Retinal pigment epithelial cell (primary cell): ENCODE measurements at places on chromosomes 13 and 19.

GRCh38 chr19:35592226-35592625 lies 6.3 kb downstream of the PMIS2 start:
- peak; percentile 13 for DNase-seq

DNA sequence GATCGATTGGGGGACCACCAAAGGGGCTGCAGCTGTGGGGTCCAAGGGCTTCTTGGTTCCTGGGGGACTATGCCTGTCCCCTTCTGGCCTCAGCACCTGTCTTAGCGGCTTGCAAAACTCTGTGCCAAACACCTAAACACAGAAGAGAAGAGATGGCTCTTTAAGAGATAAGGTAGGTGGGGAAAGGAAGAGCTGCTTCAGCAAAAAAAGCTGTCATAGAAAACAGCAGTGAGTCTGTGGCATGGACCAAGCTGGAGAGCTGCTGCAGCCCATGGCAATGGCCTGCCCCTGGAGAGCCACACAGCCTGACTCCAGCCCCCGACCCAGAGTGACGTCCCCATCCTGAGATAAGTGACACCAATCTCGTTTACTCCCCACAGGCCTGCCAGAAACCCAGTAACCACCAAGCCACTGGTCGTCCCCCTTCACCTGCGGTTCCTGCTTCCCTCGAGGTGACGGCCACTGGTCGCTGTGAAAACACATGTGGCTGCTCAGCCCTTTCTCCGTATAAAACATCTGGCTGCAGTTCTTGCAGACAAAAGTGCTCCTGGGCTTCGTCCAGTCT lies 25.0 kb upstream of the NAPA start:
- DNase-seq, result no peak

- DNase-seq, result no peak
Observed at GRCh38 chr13:107969546-107969945, 245.8 kb downstream of the LIG4 start.

- no peak for DNase-seq
Observed at GRCh38 chr19:13115936-13116281, 631 bp downstream of the TRMT1 start.

DNA sequence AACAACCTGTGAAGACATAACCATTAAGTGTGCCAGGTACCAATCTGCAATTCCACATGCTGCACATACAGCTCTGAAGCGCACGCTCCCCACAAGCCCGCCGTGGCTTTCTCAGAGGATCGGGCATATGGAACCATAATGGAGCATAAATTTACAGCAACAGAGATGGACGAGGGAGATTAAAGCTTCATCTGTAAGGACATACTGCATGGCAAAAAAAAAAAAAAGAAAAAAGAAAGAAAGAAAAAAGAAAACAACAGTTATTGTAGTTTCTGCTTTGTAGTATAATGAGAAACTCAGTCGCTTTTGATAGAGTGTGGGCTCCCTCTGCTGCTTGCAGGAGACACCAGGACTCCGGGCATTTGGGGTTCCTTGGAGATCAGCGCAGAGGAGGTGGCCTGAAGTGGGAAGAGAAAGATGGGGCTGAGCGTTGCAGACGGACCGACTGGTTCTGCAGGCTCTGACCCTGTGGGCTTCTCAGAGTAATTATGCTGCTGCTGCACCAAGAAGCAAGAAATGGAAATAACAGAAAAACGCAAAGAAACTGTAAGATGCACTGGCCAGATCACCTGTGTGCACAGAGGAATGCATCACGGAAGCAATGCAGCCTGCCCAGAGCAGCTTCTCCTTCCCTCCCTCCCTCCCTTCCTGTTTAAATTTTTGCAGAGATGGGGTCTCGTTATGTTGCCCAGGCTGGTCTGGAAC lies 10.8 kb upstream of the PDCD5 start:
- no peak for DNase-seq

DNA sequence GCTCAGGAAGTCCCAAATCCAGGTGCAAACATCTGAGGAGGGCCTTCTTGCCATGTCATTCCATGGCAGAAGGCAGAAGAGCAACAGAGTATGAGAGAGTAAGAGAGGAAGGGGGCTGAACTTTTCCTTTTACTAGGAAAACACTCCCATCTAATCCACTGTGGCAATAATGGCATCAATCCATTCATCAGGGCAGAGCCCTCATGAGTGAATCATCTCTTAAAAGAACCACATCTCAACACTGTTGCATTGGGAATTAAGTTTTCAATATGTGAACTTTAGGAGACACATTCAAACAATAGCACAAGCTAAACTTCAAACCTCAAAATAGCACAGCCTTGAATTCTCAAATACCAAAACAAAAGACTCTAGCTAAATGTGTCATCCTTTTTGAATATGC lies 264.5 kb downstream of the KCTD12 start:
- DNase-seq, result no peak

GRCh38 chr13:67914535-67914934 lies 684.4 kb upstream of the PCDH9 start:
- DNase-seq, result no peak

- DNase-seq, result no peak
Observed at GRCh38 chr13:77009011-77009410, 17.1 kb downstream of the CLN5 start.

DNA sequence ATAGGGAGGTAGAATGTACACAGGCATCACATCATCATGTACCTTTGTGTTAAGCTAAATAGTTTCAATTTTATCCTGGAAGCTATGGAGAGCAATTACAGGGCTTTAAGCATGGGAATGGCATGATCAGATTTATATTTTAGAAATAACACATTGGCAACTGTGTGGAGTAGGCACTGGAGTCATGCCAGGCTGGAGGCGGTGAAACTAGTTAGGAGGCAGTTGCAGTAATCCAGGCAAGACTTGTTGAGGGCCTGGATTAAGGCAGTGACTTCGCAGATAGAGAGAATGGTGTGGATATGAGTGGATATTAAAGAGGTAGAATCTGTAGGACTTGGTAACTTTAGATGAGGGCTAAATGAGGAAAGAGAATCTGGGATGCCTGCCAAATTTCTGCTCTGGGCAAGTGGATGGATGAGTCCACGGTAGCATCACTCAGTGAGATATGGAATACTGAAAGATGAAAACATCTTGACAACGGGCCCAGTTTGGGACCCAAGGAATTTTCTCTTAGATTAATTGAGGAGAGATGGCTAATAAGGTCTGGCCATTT lies 506.2 kb downstream of the FGF9 start:
- no peak for DNase-seq

DNA sequence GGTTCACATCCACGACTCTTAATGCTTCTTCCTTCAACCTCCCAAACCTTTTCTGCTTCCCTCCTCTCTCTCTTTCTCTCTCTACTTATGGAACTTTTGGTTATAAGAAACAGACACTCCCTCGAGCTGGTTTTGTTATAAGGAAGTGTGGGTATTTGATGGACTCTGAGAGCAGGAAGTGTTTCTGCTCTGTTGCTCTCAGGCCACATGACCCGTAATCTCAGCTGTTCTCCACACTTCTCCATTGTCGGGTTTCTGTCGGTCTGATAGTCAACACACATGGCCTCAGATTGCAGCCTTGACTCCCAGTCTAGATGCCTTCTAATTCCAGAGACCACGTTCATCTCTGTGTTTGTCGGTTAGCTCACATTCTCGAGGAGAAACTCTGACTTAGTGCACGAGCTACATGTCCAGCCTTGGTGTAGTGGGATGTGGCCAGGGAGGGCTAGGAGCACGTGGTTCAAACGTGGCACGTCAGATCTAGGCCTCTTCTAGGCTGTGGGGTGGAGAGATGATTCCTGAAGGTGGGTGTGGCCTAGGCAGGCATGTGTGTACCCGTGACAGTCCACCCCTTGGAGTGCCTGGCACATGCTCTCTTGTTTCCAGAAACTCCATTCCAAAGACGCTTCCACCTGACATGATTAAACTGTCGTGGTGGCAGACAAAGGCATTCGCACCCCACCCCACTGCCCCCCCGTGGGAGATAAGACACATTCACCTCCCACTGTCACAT lies 26.3 kb downstream of the CNFN start:
- DNase-seq, result no peak

- DNase-seq, result no peak
Observed at GRCh38 chr19:15563931-15564330, 51.1 kb upstream of the CYP4F8 start.

DNA sequence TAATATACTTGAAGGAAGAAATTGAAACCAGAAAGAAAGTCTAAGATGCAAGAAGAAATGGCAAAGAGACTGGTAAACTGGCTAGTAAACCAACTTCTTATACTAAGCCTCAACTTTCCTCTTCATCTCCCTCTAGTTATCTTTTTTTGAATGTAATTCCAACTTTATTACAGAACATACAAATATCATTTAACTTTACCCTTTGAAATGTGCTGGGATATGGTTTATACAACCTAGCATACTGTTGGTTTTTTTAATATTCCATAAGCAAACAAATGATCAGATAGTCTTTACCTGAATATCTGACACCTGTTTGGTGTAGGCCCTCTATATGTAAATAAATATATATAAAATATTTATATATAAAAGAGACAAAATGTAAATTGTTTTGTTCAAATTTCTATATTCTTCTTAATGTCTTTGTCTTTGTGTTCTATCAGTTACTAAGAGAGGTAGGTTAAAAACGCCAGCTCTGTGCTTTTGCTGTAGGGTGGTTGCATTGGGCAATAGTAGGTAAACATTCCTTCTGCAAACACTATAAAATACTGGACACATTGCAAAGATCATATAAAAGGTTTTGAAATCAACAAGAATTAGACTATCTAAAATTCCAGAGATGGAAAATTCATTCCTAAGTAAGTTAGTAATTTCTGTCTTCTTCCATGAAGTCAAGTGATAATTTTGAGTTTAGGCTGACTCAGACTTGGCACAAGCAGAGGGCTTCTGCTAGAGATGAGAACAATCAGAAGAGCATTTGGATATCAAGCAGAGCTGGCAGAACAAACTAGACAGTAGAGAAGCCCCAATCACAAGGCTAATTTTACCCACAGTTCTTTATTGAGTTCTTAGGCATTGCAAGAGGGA lies 383.3 kb downstream of the RFC3 start:
- no peak for DNase-seq

- DNase-seq, result no peak
Observed at GRCh38 chr19:14432791-14433553, at the start of gene PKN1. Gene PKN1 (plus strand): TSS chr19:14433306. CDS start chr19:14433522, 216 bp downstream.

- DNase-seq, result no peak
Observed at GRCh38 chr13:49395451-49395865, 48.4 kb downstream of the CAB39L start.

DNA sequence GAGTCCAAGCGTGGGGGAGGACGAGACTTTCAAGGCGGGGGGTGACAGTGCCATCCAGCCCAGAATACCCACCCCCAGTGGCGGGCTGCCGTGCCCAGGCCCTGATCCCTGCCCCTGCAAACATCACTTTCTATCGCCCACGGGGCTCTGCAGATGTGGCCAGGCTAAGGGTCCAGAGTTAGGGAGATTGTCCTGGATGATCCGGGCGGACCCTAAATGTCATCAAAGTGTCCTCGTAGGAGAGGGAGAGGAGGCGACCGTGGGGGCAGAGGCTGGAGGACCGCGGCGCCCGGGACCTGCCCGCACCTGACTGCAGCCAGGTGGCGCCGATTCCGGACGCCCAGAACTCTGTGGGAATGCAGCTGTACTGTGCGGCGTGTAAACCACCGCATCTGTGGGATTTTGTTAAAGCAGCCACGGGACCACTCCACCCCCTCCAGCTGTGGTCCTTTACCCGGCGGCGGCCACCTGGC lies 32.4 kb downstream of the GJA3 start:
- DNase-seq, result no peak

DNA sequence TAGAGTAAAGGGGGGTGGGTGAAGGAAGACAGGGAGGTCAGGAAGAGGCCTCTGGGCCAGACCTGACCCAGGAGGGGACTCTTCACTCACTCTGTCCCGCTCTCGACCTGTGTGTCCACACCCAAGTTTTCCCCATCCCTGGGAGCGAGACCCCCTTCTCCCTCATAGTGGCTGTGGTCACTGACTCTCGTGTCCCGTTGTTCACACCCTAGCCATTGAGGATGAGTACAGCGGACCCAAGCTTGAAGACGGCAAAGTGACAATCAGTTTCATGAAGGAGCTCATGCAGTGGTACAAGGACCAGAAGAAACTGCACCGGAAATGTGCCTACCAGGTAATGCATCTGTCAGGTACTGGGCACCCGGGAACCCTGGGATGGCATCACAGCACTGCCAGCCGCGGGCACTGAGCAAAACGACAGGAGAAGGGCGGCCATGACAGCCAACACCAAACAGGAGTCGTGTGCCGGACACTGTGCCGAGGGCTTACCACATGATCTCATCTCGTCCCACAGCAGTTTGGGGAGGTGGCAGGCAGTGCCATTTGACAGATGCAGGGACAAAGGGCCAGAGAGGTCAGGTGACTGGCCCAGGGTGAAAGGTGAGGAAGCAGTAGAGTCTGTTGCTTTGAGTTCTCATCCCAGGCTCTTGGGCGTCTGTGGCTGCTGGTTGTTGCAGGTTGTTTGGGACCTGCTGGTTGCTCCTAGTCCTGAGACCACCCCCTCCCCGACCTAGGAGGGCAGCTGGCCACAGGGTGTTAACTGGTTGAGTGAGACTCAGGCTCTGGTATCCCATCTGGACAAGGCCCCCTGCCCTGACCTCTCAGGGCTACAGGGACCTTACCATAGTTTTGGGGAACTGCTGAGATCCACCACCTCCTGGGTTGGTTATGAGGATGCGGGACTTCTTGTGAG lies 29.6 kb downstream of the PPP5C start:
- no peak for DNase-seq

- no peak for DNase-seq
Observed at GRCh38 chr19:4447327-4448146, 10.1 kb downstream of the UBXN6 start.

GRCh38 chr19:9431475-9431874 lies 3.9 kb downstream of the ZNF266 start:
- no peak for DNase-seq

- no peak for DNase-seq
Observed at GRCh38 chr13:84934911-84935310, 864.3 kb downstream of the SLITRK6 start.

DNA sequence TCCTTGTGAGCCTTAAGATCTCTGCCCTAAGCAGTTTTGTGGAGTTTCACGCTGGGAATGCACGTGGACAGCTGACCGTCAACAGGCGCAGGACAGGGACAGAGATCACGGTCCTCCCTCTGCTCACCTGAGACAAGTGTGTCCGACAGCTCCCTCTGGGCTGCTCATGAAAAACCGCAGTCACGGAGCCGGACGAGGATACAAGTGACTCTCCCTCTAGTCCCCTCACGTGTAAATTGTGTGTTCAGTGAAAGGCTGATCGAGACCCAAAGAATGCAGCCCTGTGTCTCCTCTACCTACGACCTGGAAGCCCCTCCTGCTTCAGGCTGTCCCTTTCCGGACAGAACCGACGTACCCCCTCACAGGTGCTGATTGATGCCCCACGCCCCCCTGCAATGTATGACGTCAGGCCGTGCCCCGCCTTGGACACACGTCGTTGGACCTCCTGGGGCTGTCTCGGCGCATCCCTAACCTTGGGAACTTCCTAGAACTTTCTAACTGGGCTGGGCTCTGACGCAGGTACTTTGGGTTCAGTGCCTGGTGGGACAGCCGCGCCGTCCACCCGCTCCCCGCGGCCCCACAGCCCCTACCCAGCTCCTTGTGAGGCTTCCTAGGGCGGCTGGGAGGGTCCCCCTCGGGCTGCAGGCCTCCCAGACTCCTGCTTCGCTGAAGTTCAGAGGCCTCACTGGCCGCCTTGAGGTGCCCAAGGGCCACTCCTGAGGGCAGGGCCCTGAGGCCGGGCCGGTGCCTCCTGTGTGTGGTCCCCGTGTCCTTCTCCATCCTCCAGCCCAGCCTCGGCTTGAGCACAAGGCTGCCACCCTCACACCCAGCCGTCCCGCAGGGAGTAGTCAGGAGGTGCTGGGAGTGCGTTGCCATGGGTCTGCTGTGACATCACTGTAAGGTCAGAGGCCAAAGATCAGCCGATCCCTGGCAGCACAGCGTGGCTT lies at the start of gene C13orf46:
TSS of gene C13orf46 (minus strand) at position 859 of the 947 bp plus-strand sequence. CDS start at position 780, 79 bp downstream.
- DNase-seq, result no peak
